ENCODE measurements at places on chromosomes 12 and 14.

DNA sequence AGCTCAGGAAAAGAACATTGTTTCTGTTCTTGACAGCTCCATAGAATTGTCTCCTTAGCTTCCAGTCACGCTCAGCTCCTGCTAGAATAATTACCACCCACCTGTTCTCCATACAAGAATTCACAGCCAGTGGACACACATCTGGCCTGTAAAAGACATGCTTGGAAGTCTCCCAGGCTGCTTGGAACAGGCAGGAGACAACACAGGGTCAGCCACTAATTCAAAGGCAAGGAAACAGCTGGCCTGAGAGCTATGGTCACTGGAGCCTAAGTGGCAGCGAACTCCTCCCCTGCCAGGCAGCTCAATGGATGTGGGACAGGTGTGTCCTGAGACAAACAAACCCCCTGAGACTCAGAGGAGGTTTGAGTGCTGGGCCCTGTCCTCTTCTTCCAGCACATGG, 22.9 kb upstream of the LTBP2 start:
- peaks cover 3% of the 10 kb centered on the region for H3K27me3 ChIP-seq
- no peak overlapping the region for H3K27ac ChIP-seq
- H3K4me3 ChIP-seq: no peak overlapping the region
- peaks cover 8% of the 10 kb centered on the region for H3K4me1 ChIP-seq

DNA sequence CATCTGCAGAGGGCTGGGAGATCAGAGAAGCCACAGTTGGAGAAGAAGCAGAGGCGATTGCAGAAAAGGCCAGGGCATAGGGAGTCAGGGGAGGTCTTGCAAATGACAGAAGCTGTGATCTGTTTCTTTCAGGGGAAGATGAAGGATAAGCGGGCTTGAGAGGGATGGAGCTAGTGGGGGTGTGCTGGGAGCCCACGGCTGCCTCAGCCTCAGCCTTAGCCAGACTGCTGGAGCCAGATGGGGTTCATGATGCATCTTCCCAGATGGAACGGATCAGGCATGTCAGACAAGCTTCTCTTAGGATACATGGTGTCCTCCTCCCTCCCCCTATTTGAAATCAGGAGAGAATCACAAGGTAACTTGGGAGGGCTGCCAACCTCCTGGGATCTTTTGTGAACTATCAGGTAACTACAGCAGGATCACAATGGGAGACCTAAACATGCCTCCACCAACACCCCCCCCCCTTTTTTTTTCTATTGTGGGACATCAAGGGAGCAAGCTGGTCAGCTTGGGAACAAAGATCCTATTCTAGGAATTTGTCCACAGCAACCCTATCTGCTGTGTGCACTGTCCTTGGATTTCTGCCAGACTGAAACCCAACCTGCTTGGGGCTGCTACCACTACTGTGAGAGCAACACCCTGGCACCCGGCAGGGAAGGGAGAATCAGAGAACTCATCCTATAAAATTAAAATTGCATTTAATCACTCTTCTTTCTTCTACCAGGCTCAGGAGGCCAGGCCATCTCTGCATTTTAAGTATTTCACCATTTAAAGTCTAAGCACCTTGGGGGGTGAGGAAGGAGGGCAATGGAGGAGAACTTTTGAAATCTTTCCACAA, 10.7 kb upstream of the ATP2A2 start:
- no peak overlapping the region for H3K4me3 ChIP-seq
- H3K36me3 ChIP-seq: no peaks in the 10 kb centered on the region
- H3K4me1 ChIP-seq: peaks cover 10% of the 10 kb centered on the region
- no peaks in the 10 kb centered on the region for H3K27me3 ChIP-seq
- DNase-seq: no peak

GRCh38 chr12:128042825-128043224, 224.1 kb upstream of the TMEM132C start:
- no peak overlapping the region for H3K27ac ChIP-seq
- H3K27me3 ChIP-seq: no peaks in the 10 kb centered on the region
- H3K4me3 ChIP-seq: no peak overlapping the region

GRCh38 chr14:69855180-69855832, 23.9 kb upstream of the SMOC1 start:
- H3K4me1 ChIP-seq: no peaks in the 10 kb centered on the region
- no peak for DNase-seq
- no peak overlapping the region for H3K4me3 ChIP-seq
- H3K27ac ChIP-seq: no peak overlapping the region

GRCh38 chr12:902581-902980, 46.9 kb downstream of the RAD52 start:
- H3K4me3 ChIP-seq: no peak overlapping the region
- no peaks in the 10 kb centered on the region for H3K4me1 ChIP-seq
- no peak for DNase-seq
- peaks cover 100% of the 10 kb centered on the region for H3K36me3 ChIP-seq
- no peak overlapping the region for H3K27ac ChIP-seq

Measured in lower lobe of right lung (tissue), 2 donors.